ENCODE measurements at places on chromosomes 2 and 18.

- DNase-seq, result no peak
Measured at GRCh38 chr2:144128130-144128746, 391.7 kb downstream of the ZEB2 start.

GRCh38 chr2:146820672-146821071 lies 1024.2 kb upstream of the ACVR2A start:
- no peak for DNase-seq

- no peak for DNase-seq
Measured at GRCh38 chr18:41618147-41618546, 336.9 kb upstream of the PIK3C3 start.

- DNase-seq, result no peak
Measured at GRCh38 chr2:111642586-111643327, 241.2 kb downstream of the ANAPC1 start.

- no peak for DNase-seq
Measured at GRCh38 chr2:97966545-97967215, 29.1 kb downstream of the TMEM131 start.

- DNase-seq, result no peak
Measured at GRCh38 chr2:129015397-129016285, 697.0 kb upstream of the HS6ST1 start.

DNA sequence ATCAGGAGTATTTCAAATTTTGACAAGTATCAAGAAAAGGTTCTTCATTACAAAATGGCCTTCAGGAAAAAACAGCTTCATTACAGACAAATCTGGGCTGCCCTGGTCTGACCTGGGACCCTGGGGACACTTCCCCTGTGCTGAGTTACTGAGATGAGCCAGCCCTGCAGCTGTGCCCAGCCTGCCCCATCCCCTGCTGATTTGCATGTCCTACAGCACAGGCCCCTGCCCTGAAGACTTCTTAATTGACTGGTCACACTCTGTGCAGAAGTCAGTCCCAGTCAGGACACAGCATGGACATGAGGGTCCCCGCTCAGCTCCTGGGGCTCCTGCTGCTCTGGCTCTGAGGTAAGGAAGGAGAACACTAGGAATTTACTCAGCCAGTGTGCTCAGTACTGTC lies 235.1 kb downstream of the ANKRD36B start:
- DNase-seq, result no peak

- no peak for DNase-seq
Measured at GRCh38 chr18:22197668-22198067, 28.3 kb downstream of the GATA6 start.
